ENCODE measurements at places on chromosomes 5 and 9.
A peak's percentile ranks its signal among the peaks of the same experiment; 100 is the strongest.

DNA sequence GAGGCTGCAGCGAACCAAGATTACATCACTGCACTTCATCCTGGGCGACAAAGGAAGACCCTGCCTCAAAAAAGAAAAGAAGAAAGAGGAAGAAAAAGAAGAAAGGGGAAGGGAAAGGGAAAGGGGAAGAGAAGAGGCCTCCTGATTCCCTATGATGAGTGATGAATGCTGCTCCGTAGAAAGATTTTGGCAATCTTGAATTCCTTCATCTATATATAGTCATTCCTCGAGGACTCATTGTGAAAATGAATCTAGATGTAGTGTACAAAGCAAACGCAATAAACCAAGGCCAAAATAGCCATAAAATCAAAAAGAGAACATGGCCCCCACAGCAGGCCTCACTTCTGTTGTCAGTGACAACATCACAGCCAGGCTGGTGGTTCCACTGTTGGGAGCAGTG lies 218.0 kb downstream of the DCP2 start:
- DNase-seq: no peak

GRCh38 chr5:126998895-126999570 lies 31.3 kb downstream of the MARCHF3 start:
- no peak for DNase-seq

- DNase-seq: no peak
Observed at GRCh38 chr5:41822036-41822435, 48.2 kb downstream of the OXCT1 start.

GRCh38 chr9:113695901-113696300 lies 180.2 kb upstream of the ZNF618 start:
- no peak for DNase-seq

DNA sequence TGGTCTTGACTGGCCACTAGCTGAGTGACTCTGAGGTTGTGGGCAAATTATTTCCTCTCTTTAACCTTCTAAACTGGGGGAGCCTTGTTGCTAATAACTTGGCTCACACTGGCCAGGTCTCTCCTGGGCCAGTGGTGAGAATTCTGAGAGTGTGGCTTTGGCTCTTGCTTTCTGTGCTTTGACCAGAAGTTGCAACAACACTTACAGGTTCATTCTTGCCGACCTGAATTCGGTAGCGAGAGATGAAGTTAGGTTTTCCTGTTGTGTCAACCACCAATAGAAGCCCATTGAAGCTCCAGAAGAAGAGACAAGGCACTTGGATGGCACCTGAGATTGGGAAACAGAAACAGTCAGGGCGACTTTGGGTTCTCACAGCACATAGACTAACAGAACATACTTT lies 19.8 kb downstream of the FAXDC2 start:
- DNase-seq: no peak

DNA sequence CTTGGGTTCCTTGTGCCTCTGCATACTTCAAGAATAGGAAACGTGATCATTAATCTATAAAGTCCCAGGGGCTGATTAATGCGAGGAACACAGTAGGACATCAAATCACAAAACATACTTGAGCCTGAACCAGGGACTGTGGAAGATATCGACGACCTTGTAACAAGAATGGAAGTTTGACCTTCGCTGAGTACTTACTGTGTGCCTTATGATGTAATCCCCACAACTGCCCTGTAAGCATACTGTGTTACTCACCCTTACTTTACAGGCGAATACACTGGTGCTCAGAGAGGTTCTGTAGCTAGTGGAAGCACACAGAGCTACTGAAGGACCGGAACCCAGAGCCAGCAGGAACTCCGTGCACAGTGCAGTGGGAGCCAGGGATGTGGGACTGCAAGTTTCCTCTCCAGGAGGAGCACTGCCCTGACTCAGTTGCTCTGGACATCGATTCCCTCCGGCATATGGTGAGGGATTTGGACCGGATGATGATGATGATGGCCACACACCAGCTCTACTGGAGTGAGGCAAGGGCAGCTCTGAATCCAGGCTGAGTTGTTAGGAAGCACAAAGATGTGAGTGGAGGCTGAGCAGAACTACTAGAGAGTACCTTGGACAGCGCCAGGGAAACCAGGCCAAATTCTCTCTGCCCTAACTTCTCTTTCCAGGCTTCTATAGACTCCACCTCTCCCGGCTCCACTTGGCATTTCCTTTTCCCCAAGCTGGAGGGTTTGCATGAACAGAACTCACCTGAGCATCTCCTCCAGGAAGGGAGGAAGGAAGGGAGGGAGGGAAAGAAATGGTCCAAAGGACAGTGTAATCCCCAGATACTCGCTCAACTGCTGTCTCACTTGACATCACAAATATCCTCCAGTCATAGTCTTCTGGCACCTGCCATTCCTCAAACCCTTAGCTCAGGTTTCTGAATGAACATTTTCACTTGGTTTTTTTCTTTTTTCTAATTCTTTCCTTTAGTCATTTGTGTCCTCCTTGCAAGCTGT lies 1.5 kb upstream of the GABBR2 start:
- DNase-seq: no peak

DNA sequence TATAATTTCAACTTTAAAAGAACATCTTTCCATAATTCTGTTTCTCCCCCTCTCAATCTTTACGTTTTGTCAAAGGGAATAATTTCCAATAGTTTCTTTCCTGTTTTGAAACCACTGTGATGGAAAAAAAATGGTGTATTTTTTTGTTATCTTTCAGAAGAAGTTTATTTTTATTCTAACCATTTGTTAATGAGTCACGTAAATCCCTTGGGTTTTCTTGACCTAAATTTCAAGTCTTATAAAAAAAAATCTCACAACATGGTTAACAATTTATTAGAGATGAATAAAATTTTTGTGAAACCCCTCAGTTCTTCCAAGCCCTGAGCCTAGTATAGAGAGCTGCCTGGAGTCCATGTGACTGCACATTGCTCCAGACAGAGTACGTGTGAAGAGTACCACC lies 106.1 kb upstream of the FBXL17 start:
- no peak for DNase-seq

DNA sequence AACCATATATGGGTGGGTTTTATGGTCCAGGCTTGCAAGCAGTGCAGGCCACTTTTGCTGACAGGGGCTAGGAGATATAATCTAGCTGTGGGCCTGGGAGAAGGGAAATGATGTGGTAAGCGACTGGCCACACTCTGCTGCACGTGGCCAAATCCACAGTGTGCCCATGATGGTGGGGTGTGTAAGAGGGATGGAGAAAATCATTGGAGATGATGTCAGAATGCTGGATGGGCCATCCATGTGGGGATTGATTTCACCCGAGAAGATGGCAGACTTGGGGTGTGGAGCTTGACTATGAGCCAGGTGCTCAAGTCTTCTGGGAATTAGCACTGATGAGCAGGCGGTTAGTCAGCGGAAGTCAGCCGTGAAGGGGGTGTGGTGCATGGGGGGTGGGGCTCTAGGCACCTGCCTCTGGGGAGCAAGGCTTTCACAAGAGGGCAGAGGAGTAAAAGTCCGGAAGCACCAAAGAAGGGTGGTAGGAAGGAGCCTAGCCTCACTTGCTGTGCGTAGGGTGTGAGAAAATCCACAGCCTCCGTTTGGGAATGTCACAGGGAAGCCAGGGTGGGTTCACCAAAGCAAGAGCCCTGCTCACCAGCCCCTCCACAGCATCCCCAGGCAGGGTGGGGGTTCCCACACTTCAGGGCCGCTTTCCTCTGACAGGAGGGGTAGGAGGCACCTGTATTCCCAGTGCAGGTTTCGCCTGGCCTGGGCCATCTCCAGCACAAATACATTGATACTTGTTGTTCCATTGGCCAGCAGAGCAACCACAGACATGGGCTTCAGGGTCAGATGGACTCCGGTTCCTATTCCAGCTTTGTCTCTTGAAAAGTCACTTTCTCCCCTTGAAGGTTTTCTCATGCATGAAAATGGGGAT lies 44.5 kb upstream of the ANGPTL2 start:
- peak; percentile 32 for DNase-seq
